ENCODE measurements at places on chromosomes 12 and 14.

DNA sequence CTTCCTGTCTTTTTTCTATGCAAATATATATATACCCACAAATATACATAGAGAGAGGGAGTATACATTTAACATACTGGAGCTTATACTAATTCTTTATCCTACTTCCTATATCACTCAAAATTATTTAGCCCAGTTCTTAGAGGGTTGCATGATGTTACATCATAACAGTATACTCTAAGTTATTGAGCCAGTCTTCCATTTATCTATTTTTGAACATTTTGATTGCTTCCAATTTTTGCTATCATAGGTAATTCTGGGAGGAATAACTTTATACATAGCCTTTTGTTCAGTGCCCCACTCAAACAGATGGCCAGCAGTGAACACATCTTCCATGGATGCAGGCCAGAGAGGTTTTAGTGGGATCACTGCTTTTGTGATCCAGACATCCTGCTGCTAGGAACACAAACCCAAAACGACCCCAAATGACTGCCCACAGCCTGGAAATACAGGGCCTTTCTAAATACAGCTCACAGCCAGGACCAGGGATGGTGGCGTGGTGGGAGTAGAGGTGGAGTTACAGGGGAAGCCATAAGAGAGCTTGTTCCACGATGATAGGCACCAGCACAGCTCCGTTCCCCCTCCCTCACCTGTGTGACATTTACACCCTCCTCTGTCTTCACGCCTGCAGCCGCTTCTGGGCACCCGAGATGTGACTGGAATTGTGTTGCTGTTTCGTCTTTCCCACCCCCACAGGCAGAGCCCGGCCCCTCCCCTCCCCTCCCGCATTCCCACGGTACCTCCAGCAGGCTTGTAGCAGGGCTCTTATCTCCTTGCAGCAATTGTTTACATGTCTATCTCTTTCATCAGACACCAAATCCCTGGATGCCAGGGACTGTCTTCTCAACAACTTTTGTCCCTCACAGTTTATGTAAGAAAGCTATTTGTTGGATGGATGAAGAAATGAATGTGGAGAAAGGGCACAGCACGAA lies 30.7 kb upstream of the HDAC7 start:
- DNase-seq, result no peak

- DNase-seq, result no peak
These were observed 48.7 kb downstream of the CPM start for GRCh38 chr12:68884251-68884650.

- no peak for DNase-seq
These were observed 20.7 kb downstream of the GTF2A1 start for GRCh38 chr14:81200054-81200453.

GRCh38 chr14:100159865-100160533 lies 554 bp upstream of the DEGS2 start:
- DNase-seq, result no peak

- no peak for DNase-seq
These were observed 10.7 kb downstream of the DHRS2 start for GRCh38 chr14:23646648-23647549.

GRCh38 chr12:130993759-130994670 lies 40.3 kb downstream of the ADGRD1 start:
- no peak for DNase-seq

DNA sequence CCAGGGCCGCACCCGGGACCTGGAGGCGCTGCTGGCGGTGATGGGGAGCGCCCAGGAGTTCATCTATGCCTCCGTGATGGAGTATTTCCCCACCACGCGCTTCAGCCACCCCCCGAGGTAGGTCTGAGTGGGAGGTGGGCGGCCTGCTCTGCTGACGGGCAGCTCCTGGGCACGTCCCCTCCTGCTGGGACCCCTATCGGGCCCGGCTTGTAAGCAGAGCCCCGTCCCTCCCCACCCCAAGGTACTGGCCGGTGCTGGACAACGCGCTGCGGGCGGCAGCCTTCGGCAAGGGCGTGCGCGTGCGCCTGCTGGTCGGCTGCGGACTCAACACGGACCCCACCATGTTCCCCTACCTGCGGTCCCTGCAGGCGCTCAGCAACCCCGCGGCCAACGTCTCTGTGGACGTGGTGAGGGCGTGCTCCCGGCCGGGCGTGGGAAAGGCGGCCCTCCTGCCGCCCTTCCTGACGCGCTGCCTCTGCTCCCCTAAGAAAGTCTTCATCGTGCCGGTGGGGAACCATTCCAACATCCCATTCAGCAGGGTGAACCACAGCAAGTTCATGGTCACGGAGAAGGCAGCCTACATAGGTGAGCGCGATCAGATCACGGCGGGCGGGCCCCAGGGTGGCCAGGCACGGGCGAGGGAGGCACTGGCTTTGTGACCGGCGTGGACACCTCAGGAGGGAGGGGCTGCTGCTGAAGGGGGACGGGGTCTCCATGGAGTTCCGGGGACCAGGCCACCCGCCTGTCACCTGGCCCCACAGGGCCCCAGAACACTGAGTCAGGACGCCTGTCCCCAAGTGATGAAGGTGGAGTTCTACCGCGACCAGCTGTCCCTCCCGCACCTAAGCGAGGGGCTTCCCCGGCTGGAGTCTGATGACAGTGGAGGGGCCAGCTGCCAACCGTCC lies 7.3 kb downstream of the PLD4 start:
- no peak for DNase-seq

Data from activated CD4-positive, alpha-beta T cell treated with anti-CD3 and anti-CD28 coated beads for 1 hour (primary cell).